Cerebellum (tissue), 4 donors: ENCODE measurements at places on chromosomes 11 and 22. TPM values are rescaled to one million over a fixed set of nuclear protein-coding genes. Genes with fewer than 3 reads are reported as not detected.

FOXR1 gene
- total RNA-seq = not detected

- DNase-seq = no peak
Observed at GRCh38 chr11:877565-877964, 33.0 kb downstream of the CHID1 start.

DNA sequence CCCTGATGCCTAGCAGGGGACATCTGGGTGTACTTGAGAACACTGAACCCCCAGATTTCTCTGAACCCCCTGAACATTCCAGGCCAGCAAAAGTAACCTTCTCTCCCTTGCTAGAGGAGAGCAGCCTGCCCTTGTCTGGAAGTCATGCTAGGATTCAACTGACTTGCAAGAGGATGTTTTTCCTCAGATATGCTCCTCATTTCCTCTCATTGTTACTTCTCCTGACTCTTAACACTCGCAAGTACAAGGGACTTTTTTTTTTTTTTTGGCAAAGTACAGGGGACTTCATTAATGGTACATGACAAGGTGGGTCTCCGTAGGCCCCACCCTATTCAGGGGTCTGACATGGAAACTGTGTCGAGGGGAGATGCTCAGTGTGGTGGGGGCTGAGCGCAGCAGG, 6.3 kb upstream of the MCHR1 start:
- no peak for DNase-seq

DNA sequence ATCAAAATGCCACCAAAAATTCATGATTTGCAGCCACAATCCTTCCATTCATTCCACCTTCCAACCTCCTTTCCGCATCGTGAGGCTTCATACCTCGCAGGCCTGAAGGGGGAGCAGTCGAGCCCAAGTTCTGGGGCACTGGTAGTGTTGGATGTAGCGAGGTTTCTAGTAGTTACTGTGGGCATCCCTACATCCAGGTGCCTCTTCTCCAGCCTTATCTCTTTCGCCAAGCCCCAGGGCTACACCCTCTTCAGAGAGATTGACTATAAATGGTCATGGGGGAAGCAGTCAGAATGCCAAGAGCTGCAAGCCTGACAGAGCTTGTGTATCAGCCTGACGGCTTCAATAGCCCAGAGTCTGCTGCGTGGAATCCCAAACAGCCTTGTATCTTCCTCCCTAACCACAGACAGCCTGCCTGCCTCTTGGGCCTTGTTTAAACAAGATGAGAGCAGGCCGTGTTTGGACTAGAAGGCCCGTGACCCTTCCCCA, 28.9 kb downstream of the CLMP start:
- no peak for DNase-seq

- DNase-seq = no peak
Observed at GRCh38 chr11:69702769-69703452, 911 bp downstream of the FGF19 start.

NXPE2 gene
- total RNA-seq = 0.45 TPM

C22orf42 gene
- 1.6 TPM for total RNA-seq

- peak; percentile 71 for DNase-seq
Observed at GRCh38 chr11:112588252-112588694, 327.6 kb upstream of the PLET1 start.

OR2AT4 gene
- total RNA-seq = not detected

GRCh38 chr11:44658506-44658850, 68.3 kb upstream of the TSPAN18 start:
- peak; percentile 29 for DNase-seq

OR52N5 gene
- 0.09 TPM for total RNA-seq

- no peak for DNase-seq
Observed at GRCh38 chr11:109241988-109242536, 179.9 kb upstream of the C11orf87 start.

KIAA1671 gene
- total RNA-seq = 9.5 TPM

- DNase-seq = no peak
Observed at GRCh38 chr11:131980888-131981668, 610.7 kb downstream of the NTM start.

GRCh38 chr22:17199003-17199731, 20.1 kb downstream of the ADA2 start:
- peak; percentile 54 for DNase-seq

DNA sequence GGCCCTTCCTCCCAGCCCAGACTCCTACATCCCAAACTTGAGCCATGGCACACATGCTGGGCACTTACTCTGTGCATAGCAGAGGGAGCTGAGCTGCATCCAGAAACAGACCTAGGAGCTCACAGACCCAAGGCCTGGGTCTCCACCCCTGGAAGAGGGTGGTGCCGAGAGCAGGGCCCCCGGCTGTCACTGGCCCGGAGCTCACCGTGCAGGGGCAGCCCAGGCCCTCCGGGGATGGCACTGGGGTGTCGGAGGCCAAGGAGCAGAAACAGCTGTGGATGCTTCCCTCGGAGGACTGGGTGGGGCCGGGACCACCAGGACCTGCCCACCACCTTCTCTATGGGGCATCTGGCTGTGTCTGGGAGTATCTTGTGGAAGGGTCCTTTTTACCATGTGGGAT, 4.3 kb upstream of the APOBEC3A start:
- DNase-seq = no peak

- no peak for DNase-seq
Observed at GRCh38 chr11:17521106-17521900, 22.9 kb downstream of the USH1C start.

- no peak for DNase-seq
Observed at GRCh38 chr22:42462016-42462415, 29.8 kb upstream of the NFAM1 start.

CSRP3 gene
- 0.27 TPM for total RNA-seq
